Activated naive CD4-positive, alpha-beta T cell treated with anti-CD3 and anti-CD28 coated beads, Interleukin-2, amount 10 ng/mL, durations not matched to agents 7 days and 5 days (primary cell): ENCODE measurements at places on chromosomes 7 and 10.

DNA sequence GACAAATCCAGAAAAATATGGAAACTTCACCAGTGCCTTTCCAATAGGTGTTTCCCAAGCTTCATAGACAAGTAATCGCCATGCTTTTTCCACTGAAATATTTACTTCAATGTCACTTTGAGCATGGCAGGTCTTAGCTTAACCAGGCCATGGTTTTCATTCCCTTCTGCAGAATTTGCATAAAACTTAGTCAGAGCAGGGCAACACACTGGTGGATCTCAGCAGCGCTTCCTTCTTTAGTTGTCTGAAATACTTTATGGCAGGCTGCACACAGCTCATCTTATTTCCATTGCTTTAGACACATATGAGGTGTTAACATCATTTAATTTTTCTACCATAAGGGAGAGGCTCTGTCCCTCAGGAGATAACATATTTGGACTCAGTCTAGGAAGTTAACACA, 102.9 kb upstream of the AHR start:
- no peak overlapping the region for H3K27ac ChIP-seq
- no peaks in the 10 kb centered on the region for H3K27me3 ChIP-seq
- H3K36me3 ChIP-seq: no peaks in the 10 kb centered on the region
- no peak overlapping the region for H3K4me3 ChIP-seq
- H3K4me1 ChIP-seq: peaks cover 7% of the 10 kb centered on the region

DNA sequence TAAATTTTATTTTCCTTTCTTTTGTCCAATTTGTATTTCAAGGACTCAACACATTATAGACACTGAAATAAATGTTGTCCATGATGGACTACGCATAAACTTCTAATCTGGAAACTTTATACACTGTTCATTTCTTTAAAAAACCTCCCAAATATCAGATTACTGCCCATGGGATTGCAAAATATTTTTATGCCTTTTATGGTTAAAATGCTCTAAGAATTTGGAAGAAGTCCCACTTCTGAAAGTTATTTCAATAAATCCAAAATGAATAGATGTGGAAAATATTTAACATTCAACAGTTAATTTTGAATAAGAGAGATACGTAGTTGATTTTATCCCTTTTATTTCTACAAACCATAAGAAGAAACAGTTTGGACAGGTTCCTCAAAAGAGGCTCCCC, 46.1 kb downstream of the CABCOCO1 start:
- DNase-seq: no peak
- no peak overlapping the region for H3K4me3 ChIP-seq
- no peak overlapping the region for H3K27ac ChIP-seq
- H3K36me3 ChIP-seq: no peaks in the 10 kb centered on the region
- H3K27me3 ChIP-seq: no peaks in the 10 kb centered on the region
- no peaks in the 10 kb centered on the region for H3K4me1 ChIP-seq

DNA sequence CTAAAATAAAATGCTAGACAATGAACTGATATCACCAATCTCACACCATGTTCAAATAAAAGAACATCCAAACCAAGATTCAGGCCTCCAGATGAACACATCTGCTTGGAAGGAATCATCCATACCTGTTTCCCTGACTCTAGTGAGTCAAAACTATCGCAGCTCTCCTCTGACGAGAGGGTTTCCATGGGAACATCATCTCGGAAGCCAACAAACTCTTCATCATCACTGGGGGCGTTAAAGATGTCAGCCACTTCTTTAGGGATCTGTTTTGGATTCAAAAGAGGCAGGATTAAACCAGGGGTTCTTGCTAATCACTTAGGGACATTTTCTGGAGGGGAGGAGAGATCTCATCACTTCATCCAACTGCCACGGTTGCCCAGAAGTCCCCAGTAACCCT, 29.1 kb downstream of the CDCA7L start:
- no peaks in the 10 kb centered on the region for H3K27me3 ChIP-seq
- H3K27ac ChIP-seq: no peak overlapping the region
- no peak for DNase-seq
- peaks cover 33% of the 10 kb centered on the region for H3K36me3 ChIP-seq

- no peak overlapping the region for H3K4me3 ChIP-seq
- H3K36me3 ChIP-seq: no peaks in the 10 kb centered on the region
- no peaks in the 10 kb centered on the region for H3K27me3 ChIP-seq
- no peaks in the 10 kb centered on the region for H3K4me1 ChIP-seq
These were observed 236.4 kb downstream of the COBL start for GRCh38 chr7:51080216-51080615.

DNA sequence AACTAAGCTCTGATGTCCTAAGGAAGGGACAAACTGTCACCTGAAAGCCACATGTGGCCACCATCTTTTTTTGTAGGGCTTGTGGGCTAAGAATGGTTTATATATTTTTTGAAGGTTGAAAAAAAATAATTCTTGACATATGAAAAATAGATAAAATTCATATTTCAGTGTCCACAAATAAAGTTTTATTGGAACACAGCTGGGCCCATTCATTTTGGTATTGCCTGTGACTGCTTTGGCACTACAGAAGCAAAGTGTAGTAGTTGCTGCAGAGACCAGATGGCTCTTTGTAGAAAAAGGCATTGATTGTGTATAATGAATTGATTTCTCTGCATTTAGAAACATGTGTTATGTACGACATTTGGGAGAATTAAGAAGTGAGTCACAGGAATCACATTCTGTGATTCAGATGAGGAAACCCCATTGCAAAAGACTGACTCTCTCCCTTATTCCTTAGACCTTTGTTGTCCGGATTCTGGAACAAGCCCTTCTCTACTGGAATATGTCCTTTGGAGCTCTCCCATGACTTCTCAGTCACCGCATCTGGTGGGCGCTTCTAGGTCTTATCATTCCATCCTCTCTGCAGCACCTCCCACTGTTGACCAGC, 438.7 kb downstream of the LRMDA start:
- DNase-seq: no peak
- no peaks in the 10 kb centered on the region for H3K27me3 ChIP-seq
- no peak overlapping the region for H3K4me3 ChIP-seq
- H3K36me3 ChIP-seq: no peaks in the 10 kb centered on the region
